Stimulated activated naive CD4-positive, alpha-beta T cell treated with Interleukin-2 at 50 U/mL for 16 hours (primary cell): ENCODE measurements at places on chromosomes 11 and 22.

DNA sequence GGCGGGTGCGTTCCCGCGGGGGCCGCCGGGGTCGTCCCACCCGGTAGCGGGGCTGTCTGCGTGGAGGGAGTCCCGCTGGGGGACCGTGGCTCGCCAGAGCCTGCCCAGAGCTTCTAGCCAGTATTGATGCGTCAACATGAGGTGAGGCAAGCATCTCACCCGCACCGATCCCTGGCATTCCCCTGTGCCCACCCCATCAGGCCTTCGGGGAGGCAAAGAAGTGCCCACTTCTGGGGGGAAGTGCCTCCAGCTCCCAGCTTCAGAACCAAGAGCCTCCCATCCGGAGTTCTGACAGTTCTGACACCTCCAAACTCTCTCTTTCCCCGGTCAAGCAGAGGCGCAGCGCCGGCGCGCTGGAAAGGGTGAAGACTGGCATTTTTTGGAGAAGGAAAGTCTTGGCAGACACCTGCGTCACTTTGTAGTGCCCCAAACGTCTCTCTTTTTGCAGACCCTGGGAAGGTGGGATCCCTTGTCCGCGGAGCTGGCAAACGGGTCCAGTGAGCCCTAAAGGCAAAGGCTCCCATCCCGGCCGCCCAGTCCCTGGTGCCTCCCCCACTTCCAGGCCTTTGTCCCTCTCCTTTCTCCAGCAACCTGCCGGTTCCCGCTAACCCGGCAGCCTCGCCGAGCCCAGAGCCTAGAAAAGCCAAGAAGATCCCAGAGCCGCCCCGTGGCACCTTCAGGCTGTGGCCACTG lies 3.2 kb upstream of the PAX6 start:
- no peak for DNase-seq

DNA sequence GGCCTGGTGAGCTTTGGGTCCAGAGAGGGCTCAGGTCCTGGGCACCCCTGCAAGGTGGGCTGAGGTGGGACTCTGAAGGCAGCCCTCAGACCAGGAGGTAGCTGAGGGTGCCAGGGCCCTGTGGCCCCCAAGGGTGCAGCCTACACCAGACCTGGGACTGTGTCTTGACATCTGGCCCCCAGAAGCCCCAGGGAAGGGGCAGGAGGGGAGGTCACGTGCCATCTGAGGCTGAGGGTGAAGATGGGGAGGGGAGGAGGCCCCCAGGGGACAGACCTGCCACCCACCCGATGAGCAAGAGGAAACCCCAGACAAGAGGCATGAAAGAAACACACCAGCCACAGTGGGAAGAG lies 520.2 kb downstream of the BRD1 start:
- DNase-seq: no peak

DNA sequence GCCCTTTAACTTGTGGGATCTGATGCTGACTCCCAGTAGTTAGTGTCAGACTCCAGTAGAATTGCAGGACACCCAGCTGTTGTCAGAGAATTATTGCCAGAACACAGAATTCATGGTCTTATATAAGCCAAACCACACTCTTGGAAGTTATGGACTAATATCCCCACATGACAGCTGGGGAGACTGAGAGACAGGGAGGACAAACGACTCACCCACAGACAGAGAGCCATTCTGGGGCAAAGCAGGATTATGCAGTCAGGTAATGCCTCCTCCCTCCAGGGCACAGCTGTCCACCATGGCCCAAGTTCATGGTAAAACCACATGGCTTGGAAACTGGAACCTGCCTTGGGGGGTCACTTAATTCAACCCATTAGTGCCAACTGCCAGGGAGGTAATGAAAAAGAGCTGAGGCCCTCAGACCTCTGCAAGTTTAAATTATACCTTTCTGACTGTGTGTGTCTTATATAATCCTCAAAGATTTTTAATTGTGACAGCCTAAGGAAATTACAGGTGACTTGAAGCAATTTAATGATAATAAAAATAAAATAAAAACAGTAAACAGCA lies 299.5 kb downstream of the BUD13 start:
- no peak for DNase-seq

DNA sequence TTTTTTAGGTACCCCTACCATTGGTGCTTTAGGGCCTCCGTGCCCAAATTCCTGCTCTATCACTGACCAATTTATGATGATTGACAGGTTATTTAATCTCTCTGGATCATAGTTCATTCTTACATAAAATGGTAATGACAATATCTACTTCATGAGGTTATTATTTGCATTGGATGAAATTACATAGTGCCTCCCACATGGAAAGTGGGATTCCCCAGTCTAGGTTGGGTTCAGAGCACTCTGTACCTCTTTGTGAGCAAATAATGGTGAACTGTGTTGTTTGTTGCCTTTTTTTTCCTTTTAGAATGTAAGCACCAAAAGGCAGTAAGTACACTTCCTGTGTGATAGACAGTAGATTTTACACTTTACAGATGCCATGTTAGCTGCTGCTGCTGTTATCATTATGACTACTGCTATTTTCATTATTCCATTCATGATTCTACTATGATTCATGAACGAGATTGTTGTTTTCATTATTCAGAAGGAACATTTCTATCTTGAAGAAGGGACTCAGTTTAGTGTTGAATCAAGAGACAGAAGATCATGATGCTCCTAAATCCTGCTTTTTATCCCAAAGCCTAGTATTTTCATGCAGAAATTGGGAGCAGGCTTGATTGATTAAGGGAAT lies 100.8 kb downstream of the ALX4 start:
- DNase-seq: no peak

DNA sequence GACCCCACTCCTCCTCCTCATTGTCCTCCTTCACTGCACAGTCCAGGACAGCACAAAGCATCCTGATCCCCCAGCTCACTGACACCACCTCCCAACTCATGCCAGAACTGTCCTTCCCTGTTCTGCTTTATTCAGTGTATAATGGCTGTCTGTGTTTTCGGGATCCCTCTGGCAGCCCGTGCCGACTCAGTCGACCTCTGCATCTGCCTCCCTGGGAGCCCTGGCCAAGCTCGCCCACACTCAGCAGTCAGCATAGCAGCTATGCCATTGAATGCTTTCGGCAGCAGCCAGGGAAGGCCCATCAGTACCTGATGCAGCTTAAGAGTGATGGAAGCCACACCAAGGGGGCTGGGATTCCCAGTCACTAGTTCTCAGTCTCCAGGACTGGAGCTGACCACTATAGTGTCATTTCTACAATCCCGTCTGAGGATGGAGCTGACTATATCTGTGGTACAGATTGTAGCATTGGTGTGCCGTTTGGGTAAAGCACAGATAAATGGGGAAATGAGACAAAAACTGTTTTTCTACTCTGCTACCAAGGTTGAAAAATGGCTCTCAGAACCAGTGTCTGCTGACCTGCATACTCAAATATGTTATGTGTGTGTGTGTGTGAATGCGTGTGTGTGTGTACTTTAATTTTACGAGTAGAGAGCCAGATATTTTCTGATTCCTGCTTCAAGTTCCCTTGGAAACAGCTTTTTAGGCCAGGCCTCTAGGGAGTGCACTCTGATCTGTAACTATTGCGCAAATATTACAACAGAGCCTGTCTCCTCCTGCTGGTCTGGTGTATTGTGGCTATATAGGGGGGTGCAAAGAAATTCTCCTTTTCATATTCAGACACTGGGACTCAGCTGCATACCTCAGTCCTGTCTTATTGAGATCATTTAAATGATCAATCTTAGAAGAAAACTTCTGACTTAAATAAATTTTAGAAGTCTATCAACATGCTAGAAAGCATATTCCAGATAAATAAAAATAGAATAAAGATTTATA lies 78.8 kb upstream of the TOP3B start:
- DNase-seq: no peak

DNA sequence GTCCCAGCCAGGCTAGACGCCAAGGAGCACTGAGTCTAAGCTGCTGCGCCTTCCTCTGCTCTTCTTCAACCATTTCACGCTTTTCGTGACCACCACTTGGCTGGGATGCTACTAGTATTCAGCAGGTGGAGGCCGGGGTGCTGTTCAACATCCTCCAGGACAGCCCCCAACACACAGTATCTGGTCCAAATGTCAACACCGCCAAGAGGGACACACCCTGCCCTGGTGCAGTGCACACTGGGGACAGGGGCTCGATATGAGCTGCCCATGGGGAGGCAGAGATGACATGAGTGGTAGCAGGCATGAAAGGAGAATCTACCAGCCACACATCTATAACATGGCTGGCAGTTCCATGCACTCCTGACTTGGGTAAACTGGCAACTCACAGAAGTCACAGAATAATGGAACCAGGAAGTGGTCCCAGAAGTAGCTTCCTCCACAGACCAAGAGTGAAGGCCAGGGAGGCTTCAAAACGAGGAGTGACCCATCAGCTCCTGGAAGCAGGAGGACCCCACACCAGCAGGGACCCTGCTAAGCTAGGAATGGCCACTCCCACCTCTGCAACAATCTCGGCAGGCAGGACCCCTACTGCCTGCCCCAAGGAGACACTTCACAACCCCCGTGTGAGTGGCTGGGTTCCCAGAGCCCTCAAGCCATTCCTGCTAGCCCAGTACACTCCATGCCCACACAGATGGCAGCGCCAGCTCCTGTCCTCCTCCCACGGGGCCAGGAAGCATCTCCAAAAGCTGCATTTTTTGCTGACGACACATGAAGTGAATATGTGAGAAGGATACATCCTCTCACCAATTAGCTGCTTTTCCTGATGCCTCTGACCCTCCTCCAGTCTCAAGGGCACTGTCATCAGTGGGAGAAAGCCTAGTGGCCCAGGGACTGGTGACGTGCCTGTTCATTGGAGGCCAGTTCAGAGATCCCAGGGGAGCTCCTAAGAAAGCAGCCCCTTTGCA lies 78.8 kb downstream of the DGCR2 start:
- DNase-seq: no peak

- DNase-seq: no peak
Observed at GRCh38 chr22:47607486-47607885, 845.0 kb downstream of the TBC1D22A start.

DNA sequence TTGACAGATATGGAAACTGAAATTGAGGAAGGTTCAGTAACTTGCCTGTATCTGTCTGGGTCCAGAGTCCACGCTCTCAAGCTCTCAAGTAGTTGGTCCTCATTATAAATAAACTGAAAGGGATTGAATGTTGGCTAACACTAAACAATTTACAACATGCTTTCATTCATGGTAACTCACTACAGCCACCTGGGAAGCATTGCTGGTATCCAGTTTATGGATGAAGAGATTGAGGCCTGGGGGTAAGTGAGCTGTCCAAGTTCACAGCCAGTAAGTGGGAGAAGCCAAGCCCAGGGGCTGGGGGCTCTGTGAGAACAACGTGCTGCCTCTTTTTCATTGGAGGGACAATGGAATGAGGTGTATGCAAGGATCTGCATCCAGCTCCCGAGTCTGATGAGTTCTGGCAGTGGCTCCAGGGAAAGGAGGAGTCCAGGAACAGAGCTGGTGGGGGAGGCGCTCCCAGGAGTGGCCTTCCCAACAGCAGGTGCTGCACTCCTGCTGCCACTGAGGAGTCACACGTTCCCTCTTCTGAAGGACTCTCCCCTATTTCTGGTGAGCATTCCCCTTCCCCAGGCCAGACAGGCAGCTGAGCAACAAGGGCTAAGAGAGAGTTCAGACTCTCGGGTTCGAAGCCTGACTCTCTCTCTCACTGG lies 175.8 kb downstream of the CSNK2A3 start:
- DNase-seq: no peak

- DNase-seq: no peak
Observed at GRCh38 chr22:27057717-27058116, 400.3 kb downstream of the MIAT start.

GRCh38 chr22:47021371-47022074 lies 259.1 kb downstream of the TBC1D22A start:
- DNase-seq: no peak

DNA sequence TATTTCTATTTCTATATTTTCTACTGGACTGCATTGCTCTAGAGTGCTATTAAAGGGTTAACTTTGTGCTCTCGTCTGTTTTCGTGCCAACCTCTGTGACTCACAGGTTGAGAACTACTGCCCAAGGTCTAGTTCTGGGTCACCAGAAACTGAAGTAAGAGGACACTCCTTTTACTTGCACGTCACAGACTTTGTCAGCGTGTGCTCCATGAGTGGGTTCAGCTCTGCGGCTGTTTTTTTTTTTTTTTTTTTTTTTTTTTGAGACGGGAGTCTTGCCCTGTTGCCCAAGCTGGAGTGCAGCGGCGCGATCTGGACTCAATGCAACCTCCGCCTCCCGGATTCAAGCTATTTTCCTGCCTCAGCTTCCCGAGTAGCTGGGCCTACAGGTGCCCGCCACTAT lies 49.8 kb downstream of the CLMP start:
- DNase-seq: no peak

DNA sequence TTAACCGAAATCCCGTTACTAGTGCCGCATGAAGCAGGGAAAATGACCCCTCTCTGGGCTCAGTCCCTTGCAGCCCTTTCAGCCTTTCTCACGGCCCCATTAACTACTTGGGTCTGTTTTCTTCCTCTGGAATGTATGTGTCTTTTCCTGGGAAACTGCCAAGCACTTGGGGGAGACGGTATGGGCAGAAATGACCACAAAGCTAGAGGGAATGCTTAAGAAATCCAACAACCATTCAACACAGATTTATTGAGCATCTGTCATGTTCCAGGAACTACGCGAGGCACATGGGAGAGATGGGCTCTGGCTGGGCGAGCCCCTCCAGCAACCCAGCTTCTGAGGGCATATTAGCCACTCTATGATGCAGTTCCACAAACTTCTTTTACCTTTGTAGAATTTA lies 462.6 kb downstream of the BUD13 start:
- no peak for DNase-seq

- DNase-seq: peak; percentile 50
Observed at GRCh38 chr22:19962246-19962908, 20.8 kb upstream of the TXNRD2 start.

GRCh38 chr11:79265756-79266322 lies 175.0 kb downstream of the TENM4 start:
- no peak for DNase-seq

GRCh38 chr11:116773203-116774097 lies 663 bp upstream of the BUD13 start:
- DNase-seq: no peak

DNA sequence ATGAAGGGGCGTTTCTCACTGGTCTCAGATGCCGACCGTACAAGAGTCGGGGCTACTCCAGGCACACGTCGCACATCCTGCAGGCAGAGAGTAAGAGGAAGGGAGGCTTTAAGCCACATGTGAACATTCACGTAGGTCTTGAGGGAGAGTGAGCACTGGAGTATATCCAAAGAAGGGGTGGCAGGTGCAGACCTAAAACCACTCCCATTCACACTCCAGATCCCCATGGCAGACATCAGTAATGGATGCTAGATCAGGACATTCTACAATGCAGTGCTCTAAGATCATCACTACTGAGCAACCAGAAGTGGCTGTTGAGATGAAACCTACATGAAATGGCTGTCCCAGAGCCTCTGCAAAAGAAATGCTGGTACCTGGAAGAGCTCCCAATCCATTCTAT lies 39.0 kb downstream of the WT1 start:
- DNase-seq: no peak

- DNase-seq: no peak
Observed at GRCh38 chr11:133506023-133506422, 26.3 kb downstream of the OPCML start.
